Stimulated activated CD4-positive, alpha-beta T cell treated with anti-CD3 and anti-CD28 coated beads, Interleukin-1b, Interleukin-23, amount 100 ng/mL, for 48 hours (primary cell): ENCODE measurements at places on chromosomes 7 and 10.

DNA sequence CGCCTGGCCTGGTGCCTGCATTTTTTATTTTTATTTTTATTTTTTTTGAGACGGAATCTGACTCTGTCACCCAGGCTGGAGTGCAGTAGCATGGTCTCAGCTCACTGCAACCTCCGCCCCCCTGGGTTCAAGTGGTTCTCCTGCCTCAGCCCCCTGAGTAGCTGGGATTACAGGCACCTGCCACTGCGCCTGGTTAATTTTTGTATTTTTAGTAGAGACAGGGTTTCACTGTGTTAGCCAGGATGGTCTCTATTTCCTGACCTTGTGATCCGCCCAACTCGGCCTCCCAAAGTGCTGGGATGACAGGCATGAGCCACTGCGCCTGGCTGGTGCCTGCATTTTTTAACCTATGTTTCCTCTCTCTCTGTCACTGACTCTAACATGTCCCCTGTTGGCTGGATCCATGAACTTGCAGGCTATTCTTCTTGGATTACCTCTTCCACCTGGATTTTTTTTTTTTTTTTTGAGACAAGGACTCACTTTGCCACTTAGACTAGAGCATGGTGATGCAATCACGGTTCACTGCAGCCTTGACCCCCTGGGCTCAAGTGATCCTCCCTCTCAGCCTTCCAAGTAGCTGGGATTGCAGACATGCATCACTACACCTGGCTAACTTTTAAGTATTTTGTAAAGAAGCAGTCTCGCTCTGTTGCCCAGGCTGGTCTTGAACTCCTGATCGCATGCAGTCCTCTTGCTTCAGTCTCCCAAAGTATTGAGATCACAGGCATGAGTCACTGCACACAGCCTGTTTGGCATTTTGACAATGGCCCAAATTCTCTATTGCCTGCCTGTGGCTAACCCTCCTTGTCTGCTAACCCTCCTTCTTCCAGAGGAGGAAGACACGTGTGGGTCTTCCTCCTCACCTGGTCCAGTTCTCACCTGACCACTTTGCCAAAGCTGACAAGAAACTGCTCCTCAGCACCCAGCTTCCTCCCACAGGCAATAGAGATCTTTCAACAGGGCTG is 23.0 kb upstream of the PRPF18 start:
- no peak for DNase-seq

DNA sequence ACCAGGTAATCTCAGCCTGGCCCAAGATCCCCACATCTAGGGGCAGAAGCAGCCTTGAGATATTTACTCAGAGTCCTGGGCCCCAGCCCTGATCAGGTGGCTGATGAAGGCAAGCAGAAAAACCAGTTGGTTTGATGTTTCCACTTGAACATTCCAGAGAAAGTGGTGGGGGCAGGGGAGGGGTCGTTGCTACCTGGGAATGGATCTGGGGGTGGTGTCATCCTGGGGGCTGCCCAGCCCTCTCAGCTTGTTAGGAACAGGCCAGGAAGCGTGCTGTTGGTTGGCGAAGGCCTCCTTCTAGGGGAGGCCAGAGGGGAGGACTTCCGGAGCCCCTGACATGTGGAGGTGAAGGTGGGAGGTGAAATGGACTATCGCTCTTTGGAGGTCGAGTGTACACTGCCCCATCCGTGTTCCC is 3.7 kb upstream of the ABHD11 start:
- no peak for DNase-seq

DNA sequence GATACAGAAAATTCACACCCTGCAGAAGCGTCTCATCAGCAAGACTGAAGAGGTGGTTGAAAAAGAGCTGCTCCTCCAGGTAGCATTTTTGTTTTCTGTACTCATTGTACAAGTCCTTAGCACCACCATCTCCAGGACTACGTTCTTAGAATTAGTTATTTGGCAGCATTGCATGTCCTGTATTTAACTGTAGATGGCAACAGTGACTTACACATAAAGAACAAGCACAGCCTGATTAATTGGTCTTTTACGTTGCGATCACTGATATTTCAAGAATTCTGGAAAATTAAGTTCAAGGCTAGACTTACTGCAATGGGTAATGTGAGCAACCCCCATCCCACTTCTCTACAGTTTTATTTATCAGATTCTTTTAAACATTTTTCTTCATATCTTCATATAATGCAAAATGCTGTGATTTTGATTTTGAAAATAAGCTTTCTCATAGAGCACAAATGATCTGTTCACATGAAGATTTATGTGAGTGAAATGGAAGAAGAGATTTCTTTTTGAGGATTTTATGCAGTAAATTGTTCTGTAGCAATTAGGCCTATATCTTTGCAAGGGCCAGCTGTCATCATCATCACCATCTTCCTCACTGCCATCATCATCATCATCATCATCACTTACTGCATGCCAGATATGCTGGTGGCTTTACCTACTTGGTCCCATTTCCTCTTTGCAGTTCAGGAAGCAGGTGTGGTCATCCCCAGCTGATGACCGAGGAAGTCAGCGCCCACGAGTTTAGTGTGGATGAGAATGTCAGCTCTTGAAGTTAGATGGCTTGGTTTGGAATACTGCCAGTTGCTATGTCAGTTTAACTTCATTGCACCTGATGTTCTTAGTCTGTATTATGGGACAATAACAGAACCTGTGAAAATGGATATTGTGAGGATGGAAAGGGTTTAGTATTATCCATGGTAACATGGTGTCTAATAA is 53.4 kb downstream of the CFAP58 start:
- no peak for DNase-seq

DNA sequence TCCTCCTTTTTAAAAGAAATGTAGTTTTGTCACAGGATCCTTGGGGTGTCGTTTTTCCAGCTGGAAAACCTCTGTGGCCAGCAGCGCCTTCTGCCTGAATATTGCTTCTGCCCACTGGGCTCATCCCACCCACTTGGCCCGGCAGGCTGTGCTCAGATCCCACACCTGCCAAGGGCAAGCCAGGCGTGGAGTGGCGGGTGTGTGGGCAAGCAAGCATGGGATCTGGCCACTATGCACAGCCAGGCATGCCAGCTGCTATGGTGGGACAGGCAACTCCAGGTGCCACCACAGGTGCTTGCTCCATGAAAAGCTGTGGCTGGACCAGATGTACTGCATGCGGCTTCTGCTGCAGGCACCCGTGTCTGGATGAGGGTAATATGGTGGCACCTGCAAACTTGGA is 31.2 kb upstream of the INPP5F start:
- DNase-seq, result no peak

- no peak for DNase-seq
Measured at GRCh38 chr10:128000471-128001362, 93.8 kb downstream of the PTPRE start.

DNA sequence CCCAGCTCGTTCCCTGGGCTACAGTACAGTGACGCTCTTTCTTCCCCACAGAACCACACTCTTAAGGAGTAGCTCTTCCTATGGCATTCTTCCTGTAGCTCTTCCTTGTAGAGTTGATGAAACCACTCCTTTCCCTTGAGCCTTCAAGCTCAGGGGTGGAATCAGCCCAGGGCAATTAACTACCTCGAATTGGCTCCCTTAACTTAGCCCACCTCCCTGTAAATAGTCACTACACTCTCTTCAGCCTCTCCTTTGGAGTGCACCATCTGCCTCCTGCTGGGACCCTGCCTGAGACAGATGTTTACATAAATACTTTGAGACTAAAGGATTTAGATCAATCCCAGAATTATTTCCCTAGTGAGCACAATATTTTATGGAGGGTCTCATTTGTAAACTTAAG is 537.8 kb upstream of the AUTS2 start:
- no peak for DNase-seq

- no peak for DNase-seq
Measured at GRCh38 chr10:47288916-47289495, 11.0 kb upstream of the GDF10 start.

DNA sequence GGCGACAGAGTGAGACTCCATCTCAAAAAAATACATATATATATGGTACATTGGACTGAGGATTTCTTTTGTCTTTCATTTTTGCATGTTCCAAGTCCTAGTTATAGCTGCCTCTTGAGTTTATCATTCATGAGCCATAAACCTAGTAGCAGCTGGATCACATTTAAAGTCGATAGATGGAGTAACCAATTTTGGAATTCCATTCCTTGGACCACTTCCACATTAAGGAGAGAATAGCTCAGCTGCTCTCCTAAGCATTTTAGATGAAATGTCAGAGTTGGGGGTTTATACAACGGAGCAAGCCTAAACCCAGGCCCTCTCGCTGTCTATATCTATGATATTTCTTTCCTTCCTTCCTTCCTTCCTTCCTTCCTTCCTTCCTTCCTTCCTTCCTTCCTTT is 141.2 kb downstream of the LYZL1 start:
- no peak for DNase-seq

- no peak for DNase-seq
Measured at GRCh38 chr10:7231509-7232414, 179.1 kb downstream of the SFMBT2 start.

DNA sequence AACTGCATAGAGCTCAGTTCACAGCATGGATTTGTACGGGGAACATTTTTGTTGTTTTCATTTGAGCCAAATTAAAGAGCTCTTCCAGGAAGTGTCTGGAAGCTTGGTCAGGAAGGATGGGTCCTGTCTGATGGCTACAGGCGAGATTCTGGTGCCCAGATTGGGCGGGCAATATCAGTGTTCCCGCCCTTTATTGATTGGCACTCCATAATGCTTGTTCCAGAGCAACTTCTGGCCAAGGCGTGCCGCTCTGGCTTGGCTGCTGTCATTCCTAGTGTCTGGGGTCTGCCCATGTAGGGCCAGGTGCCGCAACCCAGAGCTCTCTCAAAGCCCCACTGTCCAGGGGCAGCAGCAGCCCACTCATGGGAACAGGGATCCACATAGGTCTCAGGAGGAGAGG is 45.9 kb downstream of the RAMP3 start:
- no peak for DNase-seq

- no peak for DNase-seq
Measured at GRCh38 chr7:92626281-92626809, 36.2 kb upstream of the FAM133B start.

GRCh38 chr10:63761243-63761642 is 240.0 kb downstream of the REEP3 start:
- no peak for DNase-seq

- DNase-seq, result no peak
Measured at GRCh38 chr10:76921383-76922010, 716.1 kb downstream of the KCNMA1 start.

DNA sequence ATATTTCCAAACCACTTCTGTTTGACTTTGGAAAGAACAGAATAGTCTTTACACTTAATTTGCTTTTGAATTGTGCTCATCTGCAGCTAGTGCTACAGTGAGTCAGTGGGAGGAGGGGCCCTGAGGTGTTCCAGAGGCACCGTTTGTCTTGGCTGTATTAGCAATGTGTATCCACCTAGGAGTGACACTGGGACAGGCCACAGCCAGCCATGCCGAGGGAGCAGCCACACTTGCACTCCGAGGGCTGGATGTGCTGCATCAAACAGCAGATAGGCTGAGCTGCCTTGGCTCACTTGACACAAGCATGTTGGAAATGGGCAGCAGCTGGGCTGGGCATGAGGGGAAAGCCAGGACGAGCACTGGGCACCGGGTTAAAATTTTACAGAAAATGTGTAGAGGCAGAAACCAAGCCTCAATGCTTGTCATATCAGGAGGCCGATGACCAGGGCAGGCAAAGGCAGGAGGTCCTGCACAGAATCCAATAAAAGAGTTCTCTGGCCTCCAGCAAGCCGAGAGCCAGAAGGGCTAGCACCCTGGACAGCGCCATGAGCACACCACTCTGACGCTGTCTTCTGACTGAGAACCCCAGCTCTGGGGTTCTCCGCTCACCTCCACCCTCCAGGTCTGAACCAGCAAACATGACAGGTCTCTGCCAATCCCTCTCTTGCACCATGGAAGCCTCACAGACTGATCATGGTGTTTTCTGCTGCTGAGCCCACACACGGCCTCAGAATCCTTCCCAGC is 163.3 kb downstream of the GRID1 start:
- DNase-seq, result no peak

DNA sequence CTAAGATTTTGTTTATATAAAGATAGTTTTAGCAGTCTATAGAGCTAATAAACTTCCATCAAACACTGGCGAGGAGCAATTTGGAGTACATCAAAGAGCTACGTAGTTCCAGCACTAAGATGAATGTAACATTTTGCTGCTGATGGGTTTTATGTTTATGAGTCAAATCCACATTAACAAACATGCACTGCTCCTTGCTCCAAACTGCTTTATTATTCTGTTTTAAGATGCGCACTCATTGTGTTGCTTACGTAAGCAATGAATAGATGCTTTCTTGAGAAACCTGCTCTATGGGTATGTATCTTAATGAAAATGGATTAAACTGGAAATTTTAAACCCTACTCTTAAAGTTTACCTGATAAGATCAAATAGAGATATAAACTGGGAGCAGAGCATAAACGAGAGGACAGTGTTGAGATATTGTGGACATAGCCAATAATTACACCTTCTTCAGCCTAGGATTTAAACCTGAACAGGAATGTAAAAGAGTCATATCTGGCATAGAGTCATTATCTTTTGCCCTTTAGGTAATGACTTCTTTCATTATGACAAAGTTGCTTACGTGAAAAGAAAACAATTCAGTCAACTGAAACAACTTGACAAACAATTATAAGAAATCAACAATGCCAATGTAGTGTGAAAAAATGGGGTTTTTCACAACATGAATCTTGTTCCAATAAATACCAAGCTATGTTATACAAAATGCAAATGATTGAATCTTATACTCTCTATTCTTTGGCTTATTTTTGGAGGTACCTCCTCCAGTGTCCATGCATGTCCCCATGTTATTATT is 153.5 kb upstream of the MTPN start:
- DNase-seq, result no peak

DNA sequence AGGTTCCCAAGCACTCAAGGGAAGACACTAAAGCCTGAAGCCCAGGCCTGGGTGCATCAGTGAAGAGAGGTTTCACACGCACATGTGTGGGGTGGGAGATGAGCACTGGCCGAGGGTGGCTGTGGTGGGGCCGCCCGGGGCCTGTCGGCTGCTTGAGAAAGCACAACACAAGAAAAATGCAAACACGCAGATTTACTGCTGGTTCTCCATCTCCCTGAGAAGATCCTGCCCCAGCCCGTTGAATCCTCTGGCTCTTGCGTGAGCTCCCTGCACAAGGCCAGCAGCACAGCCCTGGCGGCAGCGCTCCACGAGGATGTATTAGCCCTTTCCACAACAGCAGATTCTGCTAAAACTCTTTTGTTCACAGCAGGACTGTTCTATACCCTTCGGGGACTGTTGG is 6.2 kb downstream of the ZNF511 start:
- DNase-seq, result no peak

GRCh38 chr7:101901661-101902491 is 84.5 kb downstream of the CUX1 start:
- no peak for DNase-seq

GRCh38 chr10:122465401-122466040 is 4.2 kb downstream of the HTRA1 start:
- DNase-seq, result no peak

DNA sequence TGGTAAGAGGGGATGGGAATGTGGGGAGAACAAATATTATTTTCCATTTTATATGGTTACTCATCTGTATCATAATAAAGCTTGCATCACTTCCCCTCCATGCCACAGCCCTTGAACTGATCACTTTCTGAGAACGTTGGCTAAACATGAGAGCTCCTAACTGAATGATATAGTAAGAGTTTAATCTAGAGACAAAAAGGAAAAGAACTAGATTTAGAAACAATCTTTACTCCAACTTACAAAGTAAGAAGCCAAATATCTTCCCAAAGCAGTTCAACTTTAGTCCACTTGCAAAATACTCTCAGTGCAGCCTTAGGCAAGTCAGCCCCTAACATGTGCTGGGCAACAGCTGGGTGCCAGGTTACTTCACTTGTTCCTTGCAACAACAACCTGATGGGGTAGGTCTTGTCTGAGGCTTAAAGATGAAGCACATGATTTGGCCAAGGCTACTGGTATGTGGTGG is 20.3 kb downstream of the SMURF1 start:
- no peak for DNase-seq

- DNase-seq, result no peak
Measured at GRCh38 chr7:45569290-45569685, 4.9 kb upstream of the ADCY1 start.
